ENCODE measurements at places on chromosomes 3 and 15.

- no peak for DNase-seq
Measured at GRCh38 chr3:124785973-124786372, 55.7 kb downstream of the UMPS start.

GRCh38 chr3:178966299-178967176, 105.1 kb downstream of the ZMAT3 start:
- DNase-seq = no peak

DNA sequence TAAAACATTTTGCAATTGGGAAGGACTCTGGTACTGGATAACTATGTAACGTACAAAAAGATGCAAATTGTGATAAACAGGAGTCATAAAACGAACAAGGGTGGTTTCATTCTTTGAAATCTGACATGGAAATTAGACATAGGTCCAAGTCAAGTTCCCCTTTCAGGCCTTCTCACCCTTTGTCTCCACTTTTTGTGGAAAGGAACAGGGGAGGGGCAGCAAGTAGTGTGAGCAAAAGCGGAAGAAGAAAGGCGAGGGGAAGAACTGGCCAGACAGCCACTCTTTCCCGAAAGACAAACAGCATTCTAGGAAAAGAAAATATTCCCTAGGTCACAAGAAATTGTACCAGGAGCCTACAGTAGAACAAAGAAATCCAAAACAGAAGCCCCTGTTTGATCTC, 52.6 kb downstream of the MCF2L2 start:
- peak; percentile 79 for DNase-seq

DNA sequence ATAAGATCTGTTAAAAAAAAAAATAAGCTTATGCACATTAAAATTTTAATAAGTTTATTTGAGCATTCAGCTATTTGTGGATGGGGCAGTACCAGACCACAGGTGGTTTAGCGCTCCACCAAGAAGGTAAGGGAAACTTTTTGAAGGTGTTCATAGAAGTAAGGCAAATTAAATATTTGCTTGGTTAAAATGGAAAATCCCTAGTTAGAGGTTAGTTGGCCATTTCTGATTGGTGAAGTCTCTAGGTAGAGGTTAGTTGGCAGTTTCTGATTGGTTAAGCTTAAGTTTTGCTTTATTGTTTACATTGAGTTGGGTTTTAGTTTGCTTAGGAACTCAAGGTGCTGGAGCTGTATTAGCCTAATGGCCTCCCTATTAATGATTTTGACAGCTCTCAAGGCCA, 30.7 kb downstream of the SCN11A start:
- DNase-seq = no peak

- DNase-seq = no peak
Measured at GRCh38 chr15:29410338-29410737, 140.7 kb upstream of the NSMCE3 start.

- no peak for DNase-seq
Measured at GRCh38 chr3:131349946-131350347, 31.6 kb upstream of the NUDT16 start.

- no peak for DNase-seq
Measured at GRCh38 chr3:151428386-151428785, 32.5 kb downstream of the IGSF10 start.

DNA sequence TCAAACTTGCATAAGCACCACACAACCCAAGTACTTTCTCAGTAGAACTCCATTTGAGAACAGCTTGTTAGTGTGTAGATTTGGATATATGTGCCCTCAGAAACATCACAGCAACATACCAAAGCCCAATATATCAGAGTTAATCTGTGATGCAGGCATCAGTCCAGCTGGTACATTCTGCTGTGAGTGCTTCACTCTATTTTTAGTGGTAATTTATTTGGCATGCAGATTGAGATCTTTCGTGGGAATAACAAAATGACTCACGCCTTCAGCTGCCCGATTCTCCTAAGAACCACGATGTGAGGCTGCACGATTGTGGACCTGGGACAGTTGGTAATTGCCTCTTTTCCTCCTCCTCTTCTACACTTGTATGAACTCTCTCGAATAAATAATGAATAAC, 730.7 kb downstream of the SQOR start:
- DNase-seq = no peak

GRCh38 chr3:133162670-133163305, 124.6 kb downstream of the TMEM108 start:
- DNase-seq = no peak

DNA sequence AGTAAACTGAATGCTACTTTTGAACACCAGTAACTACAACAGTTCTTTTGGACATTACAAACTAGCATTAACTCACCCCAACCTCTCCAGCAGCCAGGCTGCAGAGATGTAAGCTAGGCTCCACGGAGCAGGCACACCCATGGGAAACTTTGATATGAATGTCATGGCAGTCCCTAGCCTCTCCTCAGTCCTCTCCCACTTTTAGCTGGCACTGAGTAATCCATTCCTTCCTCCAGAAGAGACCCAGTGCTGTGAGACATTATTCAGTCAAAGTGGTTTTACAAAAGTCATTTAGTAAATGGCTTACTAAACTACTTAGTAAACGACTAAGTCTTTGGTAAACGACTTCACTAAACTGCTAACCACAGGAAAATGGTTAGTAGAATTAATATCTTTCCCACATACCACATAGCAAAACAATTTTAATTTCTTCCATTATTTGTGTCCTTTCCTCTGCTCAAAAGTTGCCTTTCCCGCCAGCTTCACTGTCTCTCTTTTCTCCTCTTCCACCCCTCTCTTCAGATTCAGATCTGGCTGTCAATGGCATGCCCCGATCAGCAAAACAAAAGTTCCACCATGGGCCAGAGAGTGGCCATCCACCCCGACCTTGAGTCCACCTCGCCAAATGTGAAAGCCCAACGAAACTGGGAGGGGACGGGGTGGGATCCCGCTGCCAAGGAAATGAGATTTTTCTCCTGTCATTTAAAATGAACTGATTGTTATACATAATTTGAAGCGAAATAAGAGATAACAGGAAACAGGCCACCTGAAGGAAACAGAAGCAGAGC, 67.5 kb upstream of the TJP1 start:
- DNase-seq = no peak

DNA sequence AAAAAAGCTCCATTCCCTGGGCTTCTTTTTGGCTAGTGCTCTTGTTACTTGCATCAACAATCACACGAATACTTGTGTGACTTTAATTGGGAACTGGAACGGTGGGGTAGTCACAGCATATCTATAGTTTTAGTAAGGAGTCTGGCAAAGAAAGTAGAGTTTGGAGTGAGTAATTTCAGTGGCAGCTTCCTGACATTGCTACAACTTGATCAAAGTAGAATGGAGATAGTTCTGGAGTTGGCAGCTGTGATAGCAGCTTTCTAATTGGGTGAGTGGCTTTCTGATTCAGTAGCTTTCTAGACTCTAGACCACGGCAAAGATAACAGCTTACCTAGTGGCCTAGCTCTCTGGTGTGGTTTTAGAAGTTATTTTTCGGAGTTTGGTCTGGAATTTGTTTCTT, 475.0 kb downstream of the TUSC7 start:
- no peak for DNase-seq

GRCh38 chr15:35624881-35625280, 78.9 kb upstream of the DPH6 start:
- no peak for DNase-seq

DNA sequence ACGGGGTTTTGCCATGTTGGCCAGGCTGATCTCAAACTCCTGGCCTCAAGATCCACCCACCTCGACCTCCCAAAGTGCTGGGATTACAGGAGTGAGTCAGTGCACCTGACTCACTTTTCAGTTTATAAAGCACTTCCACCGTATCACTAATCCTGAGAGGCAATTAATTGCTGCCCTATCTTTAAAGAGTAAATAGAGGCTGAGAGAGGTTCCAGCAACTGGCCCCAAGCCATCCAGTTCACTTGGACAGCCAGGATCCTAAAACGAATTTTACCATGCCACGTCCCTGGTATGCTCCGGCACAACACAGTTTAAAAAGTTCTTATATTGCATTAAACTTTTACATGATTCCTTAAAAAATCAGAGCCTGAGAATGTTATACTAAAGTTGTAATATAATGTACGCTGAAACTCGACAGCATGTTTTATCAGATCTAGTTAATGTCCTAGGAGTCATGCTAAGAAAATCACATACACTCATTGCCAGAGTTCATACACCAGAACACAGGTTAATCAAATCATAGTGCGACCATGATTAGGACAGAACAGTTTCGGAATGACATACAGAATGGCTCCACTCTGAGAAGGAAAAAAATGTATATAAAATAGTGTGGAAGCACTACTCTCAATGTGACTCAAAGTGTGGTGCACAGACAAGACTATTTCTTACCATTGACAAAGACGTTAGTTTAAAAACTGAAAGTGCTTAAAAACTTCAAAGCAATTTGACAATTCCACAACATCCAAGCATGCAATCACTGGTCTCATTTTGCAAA, 125.4 kb downstream of the ULK4 start:
- DNase-seq = no peak

GRCh38 chr15:101003706-101004105, 84.5 kb downstream of the LRRK1 start:
- no peak for DNase-seq

DNA sequence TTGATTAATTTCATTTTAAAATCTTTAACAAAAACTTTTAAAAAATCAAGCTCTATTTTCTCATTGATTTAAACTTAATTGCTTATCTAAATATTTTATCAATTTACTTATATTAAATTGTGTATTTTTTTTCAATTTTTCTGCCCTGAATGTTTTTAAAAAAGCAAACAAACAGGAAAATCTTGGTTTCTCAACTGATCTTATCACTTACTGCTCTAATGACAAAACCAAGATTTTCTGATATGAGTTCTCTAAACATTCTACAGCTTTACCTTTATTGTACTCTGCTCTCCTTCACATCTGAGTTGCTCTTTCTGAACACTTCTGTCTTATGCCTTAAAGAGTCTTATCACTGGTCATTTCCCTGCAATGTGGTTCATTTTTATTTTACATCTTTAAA, 587.8 kb upstream of the BCHE start:
- no peak for DNase-seq

DNA sequence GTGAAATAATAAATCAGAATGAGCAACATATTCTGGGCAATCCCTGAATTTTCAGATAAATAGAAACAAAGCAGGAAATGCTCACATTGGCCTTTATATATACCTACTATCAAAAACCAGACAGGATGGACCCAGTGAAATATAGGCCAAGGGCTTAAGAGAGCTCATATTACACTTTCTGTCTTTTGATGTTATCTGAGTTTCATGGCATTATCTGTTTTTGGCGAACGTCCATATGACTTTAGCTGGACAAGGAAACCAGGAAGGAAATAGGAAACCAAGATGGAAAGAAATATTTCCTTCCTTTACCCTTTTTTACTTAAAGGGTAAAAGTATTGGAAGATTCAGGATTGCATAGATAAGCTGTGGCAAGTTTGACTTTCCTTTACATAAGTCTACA, 274.8 kb downstream of the THSD4 start:
- DNase-seq = no peak

DNA sequence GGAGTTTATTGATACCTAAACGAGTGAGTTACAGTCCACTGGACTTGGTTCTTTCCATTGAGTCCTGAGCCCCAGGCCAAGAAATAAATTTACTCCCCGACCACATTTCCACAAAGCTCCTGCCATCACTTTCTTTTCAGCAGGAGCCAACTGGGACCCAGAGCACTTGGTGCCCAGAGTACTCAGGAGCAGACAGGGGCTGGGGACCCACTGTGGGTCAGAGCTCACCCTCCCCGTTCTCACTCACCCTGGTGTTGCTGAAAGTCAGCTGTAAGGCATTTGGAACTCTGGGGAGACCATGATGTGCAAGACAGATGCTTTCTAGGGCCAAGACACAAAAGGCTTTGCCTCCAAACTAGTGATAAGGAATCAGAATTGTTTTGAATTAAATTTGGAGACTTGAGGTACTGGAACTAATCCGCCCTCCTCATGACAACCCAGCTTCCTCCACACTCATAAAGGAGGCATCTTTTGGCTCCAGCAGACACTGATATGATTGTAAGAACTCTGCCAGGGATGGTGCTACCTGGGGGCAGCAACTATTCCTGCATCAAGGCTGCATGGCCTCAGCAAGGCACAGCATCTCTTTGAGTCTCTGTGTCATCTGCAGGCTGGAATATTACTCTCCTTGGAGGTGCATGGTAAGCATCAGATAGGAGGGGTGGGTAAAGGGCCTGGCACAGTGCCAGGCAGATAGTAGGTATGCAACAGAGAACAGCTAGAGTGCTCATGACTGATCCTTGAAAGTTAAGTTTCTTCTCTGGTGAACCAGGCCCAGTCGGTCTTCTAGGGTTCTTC, 7.3 kb upstream of the CAMK1 start:
- no peak for DNase-seq

- DNase-seq = no peak
Measured at GRCh38 chr3:100226712-100227429, 33.9 kb upstream of the TBC1D23 start.

- DNase-seq = no peak
Measured at GRCh38 chr3:122642935-122643334, 37.7 kb upstream of the PARP14 start.

DNA sequence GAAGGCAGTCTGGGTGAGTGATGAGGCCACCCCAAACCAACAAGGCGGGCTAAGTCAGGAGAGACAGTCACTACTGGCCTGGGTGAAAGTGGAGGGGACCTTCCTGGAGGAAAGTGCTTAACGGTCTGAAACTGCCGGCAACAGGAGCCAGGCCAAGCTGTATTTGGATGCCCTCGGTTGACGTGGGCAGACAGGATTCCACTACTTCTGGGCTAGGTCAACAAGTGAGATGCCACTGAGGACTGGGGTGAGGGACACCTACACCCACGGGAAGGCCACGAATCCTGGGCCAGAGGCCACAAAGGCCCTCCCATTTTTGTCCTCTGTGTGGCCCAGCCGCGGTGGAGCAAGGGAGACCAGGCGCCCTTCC, 12.3 kb downstream of the SPTBN5 start:
- no peak for DNase-seq

DNA sequence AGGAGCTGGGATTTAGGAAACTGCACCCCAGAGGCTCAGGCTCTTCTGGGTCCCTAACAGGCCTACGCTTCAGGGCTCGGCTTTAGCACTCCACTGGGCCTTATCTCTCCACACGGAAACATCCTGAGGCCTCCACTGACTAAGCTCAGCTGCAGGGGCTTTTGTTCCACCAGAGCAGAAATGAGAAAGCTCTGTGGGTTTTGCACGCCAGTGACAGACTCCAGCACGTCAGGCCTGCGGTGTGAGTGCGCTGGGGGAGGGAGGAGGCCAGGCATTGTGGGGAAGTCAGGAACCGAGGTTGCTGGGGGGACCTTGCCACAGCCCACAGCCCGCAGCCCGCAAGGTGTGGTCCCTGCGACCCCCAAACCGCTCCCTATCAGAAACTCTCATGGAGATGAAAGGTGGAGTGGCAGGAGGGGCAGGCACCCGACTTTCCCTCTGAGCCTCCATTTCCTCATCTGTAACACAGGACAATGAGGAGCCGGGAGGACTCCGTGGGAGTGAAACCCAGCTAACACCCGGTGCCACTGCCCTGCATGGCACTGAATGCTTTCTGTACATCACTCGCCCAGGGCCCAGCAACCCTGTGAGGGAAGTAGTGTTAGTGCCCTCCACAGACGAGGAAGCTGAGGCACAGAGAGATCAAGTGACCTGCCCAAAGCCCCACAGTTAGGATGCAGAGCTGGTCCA, 106.5 kb downstream of the TPRA1 start:
- DNase-seq = no peak
